Daoy (cell line): ENCODE measurements at places on chromosomes 12 and 14. TPM values are rescaled to one million over a fixed set of nuclear protein-coding genes. Genes with fewer than 3 reads are reported as not detected.

- DNase-seq = no peak
Observed at GRCh38 chr12:124557518-124558223, 9.7 kb downstream of the NCOR2 start.

Gene LARP4
- total RNA-seq = 22.9 and 33.8 TPM in 2 replicates

DNA sequence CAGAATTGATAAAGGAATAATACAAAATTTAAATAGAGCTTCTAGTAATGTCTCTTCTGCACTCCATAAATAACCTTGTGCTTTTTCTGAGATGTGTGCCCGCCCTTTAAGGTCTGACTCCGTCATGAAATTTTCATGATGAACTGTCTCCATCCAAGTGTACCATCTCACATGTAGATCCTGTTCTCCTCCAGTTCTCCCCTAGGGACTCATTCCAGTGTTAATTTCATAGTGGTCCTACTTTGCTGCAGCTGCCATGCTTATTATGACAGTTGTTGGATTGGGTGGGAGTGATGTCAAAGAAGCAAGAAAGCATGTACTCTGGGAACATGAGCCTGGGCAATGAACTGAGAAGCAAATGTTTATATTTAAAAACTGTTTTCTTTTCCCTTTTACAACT, 442.5 kb upstream of the PDE3A start:
- DNase-seq = no peak

GRCh38 chr12:8780389-8780788, 42.0 kb upstream of the A2ML1 start:
- DNase-seq = no peak

Gene ARMH4
- total RNA-seq = 2.9 and 3.3 TPM in 2 replicates

Gene SSPN
- total RNA-seq = 6.0 and 7.3 TPM in 2 replicates

DNA sequence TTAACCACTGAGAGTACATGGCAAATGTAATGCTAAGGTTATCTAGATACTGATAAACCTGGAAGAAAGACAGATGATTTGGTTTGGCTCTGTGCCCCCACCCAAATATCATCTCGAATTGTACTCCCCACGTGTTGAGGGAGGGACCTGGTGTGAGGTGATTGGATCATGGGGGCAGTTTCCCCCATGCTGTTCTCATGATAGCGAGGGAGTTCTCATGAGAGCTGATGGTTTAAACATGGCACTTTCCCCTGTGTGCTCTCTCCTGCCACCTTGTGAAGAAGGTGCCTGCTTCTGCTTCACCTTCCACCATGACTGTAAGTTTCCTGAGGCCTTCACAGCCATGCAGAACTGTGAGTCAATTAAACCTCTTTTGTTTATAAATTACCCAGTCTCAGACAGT, 14.2 kb downstream of the NOXRED1 start:
- DNase-seq = peak; percentile 19

GRCh38 chr12:11500861-11501230, 105.5 kb upstream of the PRB2 start:
- DNase-seq = no peak

- peak; percentile 17 for DNase-seq
Observed at GRCh38 chr14:61129168-61129745, 148.2 kb downstream of the SLC38A6 start.

Gene CCDC59
- 83.1 and 97.8 TPM in 2 replicates for total RNA-seq

Gene GPD1
- 0.29 TPM in 1 of 2 replicates, not detected in the other for total RNA-seq

DNA sequence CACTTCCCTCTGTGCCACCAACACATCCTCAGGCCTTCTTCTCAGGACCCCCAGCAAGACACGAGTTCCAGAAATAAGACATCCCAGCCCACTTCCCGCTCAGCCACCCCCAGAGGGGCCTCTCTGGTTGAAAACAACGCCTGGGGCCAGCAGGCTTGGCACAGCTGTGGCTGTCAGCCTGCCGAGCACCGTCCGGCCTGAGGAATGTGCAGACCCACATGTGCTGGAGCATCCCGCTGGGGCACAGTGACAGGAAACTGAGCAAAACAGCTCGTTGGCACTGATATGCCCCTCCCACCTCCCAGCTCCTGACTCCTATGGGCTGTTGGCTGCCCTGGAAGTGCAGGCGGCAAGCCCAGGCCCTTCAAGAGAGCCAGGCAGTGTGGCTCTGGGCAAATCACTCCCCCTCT, 1.4 kb downstream of the SYNE3 start:
- peak; percentile 81 for DNase-seq

DNA sequence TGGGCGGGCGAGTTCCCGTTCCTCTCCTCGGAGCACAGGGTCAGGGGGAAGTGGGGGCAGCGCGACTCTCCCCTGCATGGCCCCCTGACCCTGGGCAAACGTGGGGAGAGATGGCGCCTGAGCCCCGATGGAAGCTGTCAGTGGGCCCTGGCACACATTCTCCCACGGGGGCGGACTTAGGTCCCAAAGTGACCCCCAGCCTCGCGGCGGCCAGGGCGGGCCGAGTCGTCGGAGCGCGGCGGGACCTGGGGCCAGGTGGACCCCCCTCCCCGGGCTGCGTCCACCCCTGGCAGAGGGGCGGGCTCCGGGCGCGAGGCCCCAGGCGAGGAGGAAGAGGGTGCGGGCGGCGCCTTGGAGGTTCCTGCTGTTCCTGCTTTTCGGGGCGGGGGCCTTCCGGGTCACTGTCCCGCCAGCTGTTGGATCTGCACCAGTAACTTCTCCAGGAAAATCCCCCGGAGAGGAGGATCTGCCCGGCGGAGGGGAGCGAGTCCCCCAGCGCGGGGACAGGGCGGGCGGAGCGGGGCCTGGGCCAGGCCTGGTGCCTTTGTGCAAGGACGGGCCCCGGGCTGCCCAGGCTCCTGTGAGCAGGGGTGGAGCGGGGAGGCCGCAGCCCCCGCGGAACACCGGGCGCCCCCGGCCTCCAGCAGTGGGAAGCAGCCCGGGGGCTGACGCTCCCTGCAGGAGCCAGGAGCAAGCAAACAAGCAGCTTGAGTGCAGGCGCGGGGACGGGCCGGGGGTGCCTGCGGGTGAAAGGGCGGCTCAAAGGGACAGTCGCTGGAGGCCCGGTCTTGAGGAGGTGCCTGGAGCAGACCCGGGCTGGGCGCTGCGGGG, 15.3 kb downstream of the TNFAIP2 start:
- no peak for DNase-seq

Gene GPR132
- total RNA-seq = 3.3 and 5.1 TPM in 2 replicates

Gene CABP1
- total RNA-seq = 0.17 TPM in 1 of 2 replicates, not detected in the other

GRCh38 chr12:64400041-64400440, 4.2 kb upstream of the XPOT start:
- DNase-seq = no peak

DNA sequence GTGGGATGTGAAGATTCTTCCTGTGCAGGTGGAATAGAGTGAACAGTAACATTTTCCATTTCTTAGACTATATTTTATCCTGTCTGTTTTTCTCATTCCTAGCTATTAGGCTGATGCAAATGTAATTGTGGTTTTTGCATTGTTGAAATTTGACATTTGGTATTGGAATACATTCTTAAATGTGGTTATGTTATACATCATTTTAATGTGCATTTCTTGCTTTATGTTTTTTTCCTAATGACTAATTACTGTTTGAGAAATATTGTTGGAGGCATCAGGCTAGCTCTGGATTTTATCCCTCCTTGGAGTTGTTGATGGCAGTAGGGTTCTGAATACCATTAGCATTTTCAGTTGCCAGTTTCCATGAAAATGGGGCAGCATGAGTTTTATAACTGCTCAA, 75.9 kb upstream of the GNG2 start:
- DNase-seq = no peak

DNA sequence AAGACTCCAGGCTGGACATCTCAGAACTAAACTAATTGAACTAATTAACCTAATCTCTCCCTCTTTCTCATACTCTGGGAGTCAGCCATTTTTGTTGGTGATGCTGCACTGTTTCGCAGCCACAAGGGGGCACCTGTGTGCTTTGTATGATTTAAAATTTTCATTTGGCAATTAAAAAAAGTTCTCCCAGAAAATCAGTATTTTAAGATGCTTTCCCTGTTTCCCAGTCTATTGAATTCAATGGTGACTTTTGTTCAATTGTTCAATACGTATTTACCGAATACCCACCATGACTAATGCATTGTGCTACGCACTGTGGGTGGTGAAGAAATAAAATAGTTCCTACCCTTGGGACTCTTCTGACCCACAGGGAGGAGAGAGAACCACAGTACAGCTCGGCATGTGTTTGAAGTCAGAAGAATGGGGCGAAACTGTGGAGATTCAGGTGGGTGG, 63.7 kb downstream of the ZNF664 start:
- peak; percentile 48 for DNase-seq

Gene PDE3A
- total RNA-seq = 0.17 and 0.57 TPM in 2 replicates

DNA sequence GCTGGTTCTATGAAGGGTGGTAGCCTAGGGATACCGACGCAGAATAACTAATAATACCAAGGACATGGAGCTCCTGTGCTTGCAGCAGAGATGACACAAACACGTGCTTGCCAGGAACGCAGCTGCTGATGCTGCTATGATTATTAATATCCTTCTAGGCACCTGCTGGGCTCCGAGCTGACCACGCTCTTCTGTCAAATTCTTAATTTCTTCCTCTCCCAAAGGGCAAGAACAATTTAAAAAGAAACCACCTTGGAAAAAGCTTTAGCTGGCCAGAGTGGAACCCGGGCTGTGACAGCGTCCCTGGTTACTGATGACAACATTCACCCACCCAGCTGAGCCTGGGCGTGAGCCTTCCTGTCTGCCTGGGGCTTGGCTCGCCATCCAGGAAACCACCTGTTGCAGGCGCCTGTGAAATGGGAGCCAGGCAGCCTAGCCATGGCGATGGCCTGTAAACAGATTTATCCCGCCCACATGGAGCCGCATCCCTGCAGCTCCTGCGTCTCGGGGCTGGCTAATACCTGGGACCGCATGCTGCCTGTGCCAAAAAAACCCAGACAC, 28.8 kb downstream of the CLMN start:
- peak; percentile 70 for DNase-seq

DNA sequence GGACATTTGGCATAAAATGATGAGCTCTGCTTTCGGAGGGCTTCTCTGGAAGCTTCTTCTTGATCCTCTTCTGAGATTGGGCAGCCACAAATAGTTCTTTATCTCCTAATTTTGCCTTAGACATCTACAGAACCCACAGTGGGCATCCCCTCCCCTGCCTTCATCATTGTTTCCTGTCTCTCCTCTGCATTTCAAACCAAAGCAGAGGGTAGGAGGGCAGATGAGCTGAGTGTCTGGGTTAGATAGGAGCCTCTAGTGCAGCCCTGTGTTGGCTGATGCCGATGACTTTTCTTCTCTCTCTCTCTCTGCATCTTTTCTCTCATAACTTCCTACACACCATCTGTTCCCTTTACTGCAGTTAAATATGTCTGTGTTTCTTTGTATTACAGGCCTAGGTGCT, 8.5 kb upstream of the IL26 start:
- DNase-seq = no peak

- DNase-seq = no peak
Observed at GRCh38 chr14:77066578-77067172, 31.4 kb upstream of the CIPC start.

Gene DDHD1
- 12.0 and 12.4 TPM in 2 replicates for total RNA-seq

Gene FAR2
- total RNA-seq = 8.2 and 21.9 TPM in 2 replicates

Gene AICDA
- not detected in 2 replicates for total RNA-seq

DNA sequence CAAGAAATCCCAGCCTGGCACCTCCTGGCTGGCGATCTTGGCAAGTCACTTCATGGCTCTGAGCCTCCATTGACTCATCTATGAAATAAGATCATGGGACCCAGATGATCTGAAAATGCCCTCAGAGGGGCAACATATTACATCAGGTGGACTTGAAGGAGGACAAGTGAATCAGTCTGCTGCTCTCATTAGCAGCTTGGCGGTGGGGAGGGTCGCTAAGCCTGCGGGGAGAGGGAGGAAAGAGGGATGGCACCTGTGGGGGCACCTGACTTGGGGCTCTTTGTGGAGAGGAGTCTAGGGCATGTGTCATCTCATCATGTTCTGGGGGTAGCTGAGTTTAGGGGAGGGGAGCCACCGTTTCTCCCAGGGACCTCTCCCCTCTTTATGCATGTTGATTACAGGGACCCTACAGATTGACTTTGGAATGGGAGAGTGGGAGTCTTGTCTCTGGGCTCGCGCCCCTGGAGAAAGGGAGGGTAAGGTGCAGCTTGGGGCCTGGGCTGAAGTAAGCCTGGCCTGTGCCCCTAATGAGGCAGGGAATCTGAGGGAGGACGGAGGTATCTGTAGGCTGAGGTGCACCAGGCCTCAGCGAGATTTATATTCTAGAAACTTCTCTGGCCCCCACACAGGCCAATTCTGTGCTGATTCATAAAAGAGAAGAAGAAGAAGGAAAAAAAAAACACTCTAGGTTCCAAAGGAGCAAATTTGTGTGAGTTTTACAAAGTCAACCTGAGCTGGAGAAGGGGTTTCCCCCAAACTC, 29.3 kb upstream of the BATF start:
- no peak for DNase-seq

GRCh38 chr12:18135509-18135908, 45.5 kb upstream of the RERGL start:
- DNase-seq = peak; percentile 9

- DNase-seq = peak; percentile 63
Observed at GRCh38 chr12:49200919-49201594, 12.2 kb upstream of the TUBA1A start.

DNA sequence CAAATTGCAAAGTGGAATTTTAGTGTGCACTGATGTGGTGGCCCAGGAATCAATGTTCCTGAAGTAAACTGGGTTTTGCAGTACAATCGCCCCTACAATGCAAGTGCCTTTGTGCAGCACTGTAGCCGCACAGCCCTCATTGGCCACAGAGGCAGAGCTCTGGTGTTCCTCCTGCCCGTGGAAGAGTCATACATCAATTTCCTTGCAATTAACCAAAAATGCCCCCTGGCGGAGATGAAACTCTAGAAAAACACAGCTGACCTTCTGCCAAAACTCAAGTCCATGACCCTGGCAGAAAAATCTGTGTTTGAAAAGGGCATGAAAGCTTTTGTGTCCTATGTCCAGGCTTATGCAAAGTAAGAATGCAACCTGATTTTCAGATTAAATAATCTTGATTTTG, 117.9 kb upstream of the PRB2 start:
- no peak for DNase-seq

Gene ACYP1
- total RNA-seq = 21.8 and 34.0 TPM in 2 replicates

- no peak for DNase-seq
Observed at GRCh38 chr12:102394200-102394599, 86.2 kb downstream of the IGF1 start.

GRCh38 chr12:5031242-5031641, 12.4 kb upstream of the KCNA5 start:
- no peak for DNase-seq

- DNase-seq = no peak
Observed at GRCh38 chr12:131723532-131723931, 12.6 kb downstream of the SFSWAP start.

DNA sequence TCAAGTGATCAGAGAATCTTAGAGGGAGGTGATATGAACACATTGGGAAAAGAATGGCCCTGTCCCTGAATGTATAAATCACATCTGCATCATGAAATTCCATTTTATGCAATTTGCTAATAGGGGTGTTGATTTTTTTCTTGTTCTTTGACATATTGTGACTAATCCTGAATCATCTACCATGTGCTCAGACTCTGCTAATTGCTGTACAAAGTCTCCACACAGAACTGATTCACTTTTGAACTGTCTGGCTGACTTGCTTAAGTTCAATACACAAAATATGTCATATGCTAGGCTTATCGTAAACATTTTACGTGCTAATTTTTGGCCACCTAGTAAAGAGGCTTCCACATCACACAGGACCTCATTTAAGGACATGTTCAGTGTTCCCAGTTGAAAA, 2.6 kb downstream of the TMEM132D start:
- DNase-seq = peak; percentile 67
